ENCODE measurements at places on chromosomes 3 and 15.

GRCh38 chr3:57805674-57806073 is 49.6 kb downstream of the SLMAP start:
- DNase-seq: no peak

DNA sequence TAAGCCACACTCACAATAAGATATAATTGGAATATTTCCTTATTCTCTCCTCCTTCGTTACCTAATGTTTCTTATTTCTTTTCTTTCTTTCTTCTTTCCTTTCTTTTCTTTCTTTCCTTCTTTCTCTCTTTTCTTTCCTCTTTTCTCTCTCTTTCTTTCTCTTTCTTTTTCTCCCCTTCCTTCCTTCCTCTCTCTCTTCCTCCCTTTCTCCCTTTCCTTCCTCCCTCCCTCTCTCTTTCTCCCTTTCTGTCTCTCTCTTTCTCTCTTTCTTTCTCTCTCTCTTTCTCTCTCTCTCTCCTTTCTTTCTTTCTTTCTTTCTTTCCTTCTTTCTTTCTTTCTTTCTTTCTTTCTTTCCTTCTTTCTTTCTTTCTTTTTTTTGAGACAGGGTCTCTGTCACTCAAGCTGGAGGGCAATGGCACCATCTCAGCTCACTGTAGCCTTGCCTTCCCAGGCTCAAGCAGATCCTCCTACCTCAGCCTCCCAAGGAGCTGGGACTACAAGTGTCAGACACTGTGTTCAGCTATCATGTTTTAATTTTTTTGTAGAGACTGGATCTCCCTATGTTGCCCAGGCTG is 19.3 kb upstream of the PIAS1 start:
- no peak for DNase-seq

DNA sequence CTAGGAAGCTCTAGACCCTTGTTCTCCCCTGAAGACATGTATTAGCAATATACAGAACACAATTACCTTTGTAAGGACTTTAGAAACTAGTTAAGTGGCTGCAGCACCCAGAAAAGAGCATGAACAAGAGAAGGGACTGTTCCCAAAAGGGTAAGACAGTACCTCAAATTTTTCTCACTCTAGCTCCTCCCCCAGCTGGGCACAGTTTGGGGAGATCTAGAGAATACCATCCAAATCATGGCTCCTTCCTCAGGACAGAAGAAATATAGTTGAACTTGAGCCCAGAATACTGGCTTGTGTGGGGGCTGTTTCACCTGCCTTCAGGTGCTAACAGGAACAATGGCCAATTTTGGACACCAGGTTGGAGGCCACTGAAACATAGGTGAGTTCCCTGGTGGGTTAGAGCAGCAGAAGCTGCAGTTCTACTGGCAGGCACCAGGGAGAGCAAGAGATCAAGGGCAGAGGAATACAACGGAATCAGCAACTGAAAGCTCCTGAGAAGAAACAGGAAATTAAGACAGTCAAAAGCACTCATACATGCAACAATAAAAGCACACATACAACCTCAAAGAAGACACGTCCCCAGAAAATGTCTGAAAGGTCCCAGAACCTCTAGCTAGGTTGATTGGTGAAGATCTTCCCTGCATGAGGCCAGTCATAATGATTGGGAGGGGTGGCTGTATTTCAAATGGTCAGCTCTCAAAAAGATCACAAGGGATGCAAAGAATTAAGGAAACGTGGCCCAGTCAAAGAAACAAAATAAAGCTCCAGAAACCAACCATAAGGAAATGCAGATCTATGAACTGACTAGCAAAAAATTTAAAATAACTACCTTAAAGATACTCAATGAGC is 104.9 kb upstream of the ASB14 start:
- DNase-seq: no peak

GRCh38 chr3:188855675-188856074 is 316.1 kb upstream of the TPRG1 start:
- DNase-seq: no peak
